ENCODE measurements at places on chromosomes 2 and 18.

DNA sequence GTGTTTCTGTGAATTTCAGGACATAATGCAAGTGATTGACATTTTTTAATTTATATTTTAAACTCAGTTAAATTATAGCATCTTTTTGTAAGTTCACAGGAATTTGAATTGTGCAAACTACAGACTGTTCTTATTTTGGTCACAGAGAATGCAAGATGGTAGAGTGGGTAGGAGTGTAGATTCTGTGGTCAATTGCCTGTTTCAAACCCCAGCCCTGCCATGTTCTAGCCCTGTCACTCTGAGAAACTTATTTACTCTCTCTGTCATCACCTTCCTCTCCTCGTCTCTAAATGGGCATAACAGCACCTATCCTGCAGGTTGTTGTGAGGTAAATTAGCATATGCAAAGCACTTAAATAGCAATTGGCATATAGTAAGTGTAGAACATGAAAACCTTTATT lies 879.8 kb downstream of the CPS1 start:
- DNase-seq = no peak

DNA sequence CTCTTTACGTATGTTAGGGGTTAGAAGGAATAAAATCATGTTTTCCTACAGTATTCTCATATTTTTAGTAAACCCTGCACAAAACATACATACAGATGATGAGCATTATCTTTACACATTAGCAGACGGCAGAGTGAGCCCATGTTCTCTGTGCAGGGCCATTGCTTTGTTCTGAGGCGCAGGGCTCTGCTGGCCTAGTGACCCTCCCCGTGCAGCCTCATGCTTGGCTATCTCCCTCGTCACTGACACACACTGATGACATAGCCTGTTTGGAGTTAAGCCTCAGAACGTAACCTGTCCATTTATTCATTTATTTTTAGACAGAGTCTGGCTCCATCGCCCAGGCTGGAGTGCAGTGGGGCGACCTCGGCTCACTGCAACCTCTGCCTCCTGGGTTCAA lies 115.9 kb upstream of the FOSL2 start:
- DNase-seq = peak; percentile 38

GRCh38 chr18:23209796-23210195 lies 74.5 kb downstream of the CABLES1 start:
- DNase-seq = no peak

DNA sequence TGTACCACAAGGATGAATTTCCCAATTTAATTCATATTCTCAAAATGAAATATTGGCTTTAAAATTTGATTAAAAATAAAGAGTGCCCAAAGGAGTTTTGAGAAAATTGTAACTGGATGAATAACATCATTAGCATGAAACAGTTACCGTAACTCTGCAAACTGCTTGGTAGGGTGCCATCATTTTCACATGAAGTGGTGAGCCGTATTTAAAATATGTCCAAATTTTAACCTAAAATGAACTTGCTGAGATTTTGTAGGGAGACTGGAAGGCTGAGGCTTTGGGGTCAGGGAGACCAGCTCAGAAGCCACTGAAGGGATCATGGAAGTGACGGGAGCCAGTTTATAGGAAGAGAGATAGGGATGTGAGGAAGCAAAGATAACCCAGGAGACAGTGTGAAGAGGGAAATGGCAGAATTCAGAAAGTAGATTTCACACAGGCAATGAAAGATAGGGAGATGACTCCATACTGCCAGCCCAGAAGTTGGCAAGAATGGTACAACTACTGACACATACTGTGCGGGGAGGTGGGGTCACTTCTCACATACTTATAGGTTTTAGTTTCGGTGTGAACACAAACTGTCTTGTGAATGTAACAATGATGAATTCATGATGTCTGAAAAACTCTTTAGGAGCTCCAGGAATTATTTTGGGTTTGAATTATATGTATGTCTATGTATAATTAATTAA lies 53.8 kb downstream of the EFEMP1 start:
- peak; percentile 60 for DNase-seq

DNA sequence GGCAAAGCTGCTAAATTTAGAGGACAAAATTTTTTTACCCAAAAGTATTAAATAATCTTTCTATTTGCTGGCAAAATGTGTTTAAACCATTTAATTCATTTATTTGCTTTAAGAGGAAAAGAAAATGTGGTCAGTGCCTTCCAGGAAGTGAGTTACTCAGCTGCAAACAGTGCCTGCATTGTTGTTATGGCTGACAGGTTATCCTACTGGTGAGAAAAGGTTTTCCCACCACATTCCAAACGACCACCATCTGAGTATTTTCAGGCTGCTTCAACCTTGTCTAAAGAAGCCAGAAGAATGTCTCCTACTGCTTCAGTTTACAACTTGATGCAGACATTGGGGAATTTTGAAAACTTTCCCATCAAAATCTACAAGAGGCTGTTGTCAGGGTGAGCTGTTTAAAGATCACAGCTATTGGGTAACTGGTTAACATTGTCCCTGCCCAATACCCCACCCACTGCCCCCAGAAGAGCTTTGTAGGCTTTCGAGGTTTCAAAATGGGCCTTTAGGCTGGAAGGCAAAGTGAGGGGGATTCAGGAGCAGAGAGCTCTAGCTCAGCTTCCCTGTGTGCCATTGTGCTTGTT lies 461.3 kb upstream of the FANCL start:
- DNase-seq = peak; percentile 46
